Fibroblast of upper back skin (primary cell): ENCODE measurements at places on chromosomes 2 and 18.

DNA sequence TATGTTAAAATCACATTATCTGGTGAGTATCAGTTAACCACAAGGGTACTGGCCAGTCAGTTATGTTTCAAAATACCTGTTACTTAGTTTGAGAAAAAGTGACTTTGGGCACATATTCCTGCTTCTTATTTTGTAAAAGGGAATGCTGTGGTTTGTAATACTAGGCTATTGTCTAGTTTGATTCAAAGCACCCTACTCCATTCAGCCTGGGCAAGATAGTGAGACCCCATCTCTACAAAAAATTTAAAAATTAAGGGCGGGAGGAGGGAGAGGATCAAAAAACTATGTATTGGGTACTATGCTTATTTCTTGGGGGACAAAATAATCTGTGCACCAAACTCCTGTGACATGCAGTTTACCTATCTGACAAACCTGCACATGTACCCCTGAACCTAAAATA is 18.9 kb downstream of the MBD5 start:
- DNase-seq: no peak

- DNase-seq: no peak
Measured at GRCh38 chr18:23718731-23719130, 29.5 kb downstream of the LAMA3 start.

DNA sequence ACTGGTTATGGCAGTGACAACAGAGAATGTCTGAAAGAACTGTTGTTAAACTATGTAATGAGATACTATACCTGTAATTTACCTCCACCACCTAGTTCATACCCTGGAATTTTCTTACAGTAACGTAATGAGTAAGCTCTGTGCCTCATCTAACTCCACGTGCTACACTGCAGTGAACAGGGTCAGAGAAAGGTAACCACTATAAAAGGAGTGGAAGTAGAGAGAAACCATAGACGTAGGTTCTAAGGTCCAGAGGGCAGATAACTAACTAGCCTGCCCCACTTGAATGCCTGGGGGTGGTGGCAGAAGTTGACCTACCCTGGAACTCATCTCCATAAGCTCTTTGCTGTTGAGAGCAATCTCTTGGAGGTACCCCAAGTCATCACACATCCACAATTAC is 32.0 kb upstream of the B4GALT6 start:
- no peak for DNase-seq

DNA sequence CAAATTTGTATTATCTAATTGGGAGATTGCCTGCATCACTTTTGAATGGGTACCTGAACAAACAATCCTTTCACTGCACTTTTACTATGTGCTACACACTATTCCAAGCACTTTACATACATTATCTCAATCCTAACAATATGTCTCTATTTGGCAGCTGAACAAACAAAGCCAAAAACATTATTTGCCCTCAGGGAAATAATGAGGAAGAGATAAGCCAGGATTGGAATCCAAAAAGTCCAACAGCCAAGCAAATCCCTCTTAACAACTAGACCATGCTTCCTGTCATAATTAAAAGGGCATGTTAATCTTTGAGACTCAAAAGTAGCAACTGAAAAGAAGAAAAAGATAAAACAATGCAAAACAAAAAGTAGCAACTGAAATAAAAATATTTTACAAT is 32.1 kb downstream of the RPRD1A start:
- DNase-seq: peak; percentile 23

- DNase-seq: no peak
Measured at GRCh38 chr2:118638453-118638852, 209.0 kb downstream of the EN1 start.

DNA sequence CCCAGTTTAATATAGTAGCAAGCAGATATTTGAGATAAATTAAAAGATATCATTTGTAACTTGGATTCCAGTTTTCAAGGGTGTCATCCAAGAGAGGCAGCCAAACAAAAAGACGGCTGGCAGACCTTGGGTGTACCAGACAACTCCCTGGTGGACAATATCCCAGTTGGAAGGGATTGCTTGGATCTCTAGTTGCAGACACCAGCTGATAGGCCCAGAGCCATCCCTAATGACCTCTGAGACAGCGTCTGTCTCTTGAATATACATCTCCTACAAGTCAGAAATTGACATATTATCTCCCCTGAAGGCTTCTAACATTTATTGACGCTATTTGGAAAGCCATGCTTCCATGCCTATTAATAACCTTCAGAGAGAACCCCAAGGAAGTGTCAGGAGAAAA is 67.7 kb downstream of the ACVR1 start:
- DNase-seq: no peak

DNA sequence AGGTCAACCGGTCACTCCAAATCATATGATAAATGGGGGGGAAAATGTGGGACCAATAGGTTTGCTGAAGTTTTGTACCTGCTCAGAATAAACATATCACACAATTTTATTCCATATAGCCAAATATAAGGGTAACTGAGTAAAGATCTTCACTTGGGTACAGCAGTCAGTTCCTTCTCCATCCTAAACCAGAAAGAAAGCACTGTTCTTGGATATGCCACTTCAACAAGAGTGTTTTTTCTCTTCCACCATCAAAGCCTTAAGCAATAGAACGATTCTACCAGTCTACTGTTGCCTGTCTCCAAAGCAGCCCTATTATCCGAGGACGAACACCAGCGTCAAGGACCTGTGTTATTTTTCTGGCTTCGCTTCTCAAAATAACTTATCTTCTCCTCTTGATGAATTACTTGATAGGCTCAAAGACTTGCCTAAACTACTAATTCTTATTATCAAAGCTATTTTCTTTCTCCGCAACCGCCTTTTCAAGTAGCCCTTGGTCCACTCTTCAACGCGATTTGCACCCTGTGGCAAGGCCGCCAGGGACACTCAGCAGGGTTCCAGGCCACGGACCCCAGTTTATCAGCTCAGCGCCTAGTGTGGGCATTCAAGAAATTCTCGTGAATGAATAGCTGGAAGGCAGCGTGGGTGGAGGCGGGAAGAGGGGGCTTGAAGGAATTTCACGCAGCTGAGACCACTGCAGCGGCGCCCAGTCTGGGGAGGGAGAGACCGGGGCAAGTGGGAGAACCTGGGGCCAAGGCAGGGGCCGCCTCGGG is 646 bp downstream of the ALS2 start:
- DNase-seq: no peak

DNA sequence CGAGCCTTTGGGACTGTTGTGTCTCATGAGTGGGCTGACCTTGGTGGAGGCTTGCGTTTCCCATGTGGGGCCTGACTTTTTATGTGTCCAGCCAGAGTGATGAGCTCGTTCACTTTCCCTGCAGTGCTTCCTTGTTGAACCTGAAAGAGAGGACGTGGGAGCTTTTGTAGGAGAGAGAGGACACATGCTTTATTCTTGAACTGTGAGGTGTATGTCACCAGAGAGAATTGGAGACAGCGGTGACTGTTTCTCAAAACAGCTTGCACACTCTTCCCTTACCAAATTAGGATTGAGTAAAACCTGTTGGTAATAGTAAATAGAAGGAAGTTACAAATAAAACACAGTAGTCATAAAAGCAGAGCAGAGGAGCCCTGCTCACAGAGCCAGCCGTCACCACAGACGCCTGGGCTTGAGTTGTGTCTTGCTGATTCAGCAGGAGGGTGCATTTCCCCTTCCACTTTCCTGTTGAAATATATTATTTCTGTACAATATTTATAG is 60.7 kb downstream of the INPP4A start:
- DNase-seq: no peak

DNA sequence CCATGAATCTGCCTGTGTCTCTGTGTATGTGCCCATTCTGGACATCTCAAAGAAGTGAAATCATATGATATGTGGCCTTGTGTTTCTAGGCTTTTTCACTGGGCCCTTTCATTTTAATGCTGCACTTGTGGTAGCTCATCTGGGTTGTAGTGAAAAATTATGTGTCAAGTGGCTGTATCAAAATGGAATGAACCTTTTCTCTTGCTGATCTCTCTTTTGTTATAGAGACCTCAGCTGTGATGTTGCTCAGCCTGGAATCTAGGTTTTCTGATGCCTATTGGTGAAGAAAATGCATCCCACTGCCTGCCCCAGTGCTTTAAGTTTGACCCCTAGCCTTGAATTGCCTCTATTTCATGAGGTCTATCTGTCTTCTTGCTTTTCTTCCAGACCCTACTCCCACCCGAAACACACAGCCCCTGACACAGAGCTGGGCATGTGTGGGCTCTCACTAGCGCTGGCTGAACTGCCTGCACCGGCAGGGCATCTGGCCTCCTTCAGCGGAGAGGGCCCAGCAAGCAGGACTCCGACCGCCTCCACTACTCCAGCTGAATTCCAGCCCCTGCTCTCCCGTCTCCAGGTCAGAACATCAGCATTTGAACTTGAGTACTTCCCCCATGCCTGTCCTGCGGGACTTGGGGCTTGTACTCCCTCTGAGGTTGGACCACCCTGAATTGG is 175.8 kb upstream of the MSH6 start:
- no peak for DNase-seq

GRCh38 chr18:44778788-44779187 is 98.1 kb downstream of the SETBP1 start:
- DNase-seq: no peak

- peak; percentile 30 for DNase-seq
Measured at GRCh38 chr2:198657512-198658121, 800.1 kb downstream of the SATB2 start.
